ENCODE measurements at places on chromosomes 16 and 17. TPM values are rescaled to one million over a fixed set of nuclear protein-coding genes. Genes with fewer than 3 reads are reported as not detected.

- DNase-seq: no peak
Measured at GRCh38 chr17:39966771-39967170, 4.0 kb downstream of the GSDMA start.

DNA sequence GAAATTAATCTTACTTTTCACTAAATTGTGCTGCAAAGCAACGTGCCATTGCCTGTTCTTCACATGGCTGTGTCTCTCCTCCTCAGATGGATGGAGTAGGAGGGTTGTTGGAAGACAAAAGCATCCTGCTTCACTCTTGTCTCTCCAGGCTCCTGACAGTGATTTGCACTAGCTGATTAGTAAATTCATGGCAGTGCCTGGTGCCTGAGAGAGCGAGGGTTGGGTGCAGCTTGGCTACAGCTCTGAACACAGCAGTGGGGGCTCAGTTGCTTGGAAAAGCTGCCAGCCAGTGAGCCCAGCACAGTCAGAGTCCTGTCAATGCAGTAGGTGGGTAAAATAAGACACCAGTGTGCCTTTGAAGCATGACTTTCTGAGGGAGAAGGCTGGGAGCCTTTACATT lies 37.4 kb downstream of the CDH13 start:
- no peak for DNase-seq

DNA sequence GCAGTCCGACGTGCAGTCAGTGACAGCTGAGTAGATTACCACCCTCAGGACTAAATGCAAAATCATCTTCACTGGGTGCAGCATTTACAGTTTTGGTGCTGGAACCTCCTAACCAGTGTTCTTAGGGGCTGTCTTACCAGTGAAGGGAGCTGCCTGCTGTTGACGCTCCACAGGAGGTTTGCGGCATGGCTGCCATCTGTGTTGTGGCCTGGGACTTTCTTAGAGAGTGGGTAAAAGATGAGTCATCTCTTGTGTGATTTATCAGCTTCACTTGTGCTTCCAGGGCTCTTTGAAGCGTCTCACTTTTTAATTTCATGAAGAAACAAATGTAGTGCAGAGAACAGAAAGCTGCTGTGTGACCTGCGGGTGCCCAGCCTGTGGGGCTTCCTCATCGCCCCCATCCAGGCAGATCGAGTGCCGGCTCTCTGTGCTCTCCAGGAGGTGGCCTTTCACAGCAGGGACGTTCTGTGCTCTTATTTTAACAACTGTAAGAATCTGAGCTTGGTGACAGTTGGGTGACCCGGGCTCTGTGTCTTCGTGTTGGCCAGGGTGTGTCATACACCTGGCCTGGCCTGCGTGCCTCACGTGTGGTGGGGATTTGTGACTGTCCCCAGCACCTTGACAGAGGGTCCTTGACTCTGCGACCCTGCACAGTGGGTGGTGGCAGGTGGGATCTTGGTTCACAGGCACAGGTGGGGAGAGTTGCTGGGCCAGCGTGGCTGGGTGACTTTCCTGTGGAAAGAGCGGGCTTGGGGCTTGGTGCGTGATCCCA lies 24.3 kb upstream of the ZNF750 start:
- DNase-seq: no peak

GRCh38 chr16:9286930-9287329 lies 195.5 kb downstream of the HAPSTR1 start:
- no peak for DNase-seq

DNA sequence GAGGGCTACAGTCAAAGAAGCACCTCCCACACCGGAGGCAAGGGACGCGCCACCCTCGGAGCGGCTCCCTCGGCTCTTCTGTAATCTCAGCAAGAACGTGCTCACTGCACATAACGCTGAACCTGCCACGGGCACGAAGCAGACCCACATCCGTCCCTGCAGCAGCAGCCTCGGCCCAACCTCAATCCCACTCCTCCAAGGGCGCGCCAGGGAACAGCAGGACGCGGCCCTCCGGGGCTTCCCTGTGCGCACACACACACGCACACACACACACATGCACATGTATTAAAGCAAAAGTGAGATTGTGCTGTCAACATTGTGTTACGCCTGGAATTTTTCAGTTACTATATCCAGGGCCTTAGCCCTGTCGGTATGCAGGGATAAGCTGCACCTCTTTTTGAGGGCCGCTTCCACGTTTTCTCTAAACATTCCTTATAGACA lies 54.0 kb downstream of the TBC1D16 start:
- DNase-seq: no peak

The PTX4 gene
- 0.15 TPM for total RNA-seq

GRCh38 chr16:1497014-1497598 lies 3.9 kb downstream of the TELO2 start:
- no peak for DNase-seq

- DNase-seq: no peak
Measured at GRCh38 chr16:1325673-1326371, 7.6 kb upstream of the BAIAP3 start.
